NCI-H2107 (cell line): ENCODE measurements at places on chromosomes 7 and 10.

- peak; percentile 43 for DNase-seq
Observed at GRCh38 chr7:39540320-39540719, 25.9 kb upstream of the YAE1 start.

DNA sequence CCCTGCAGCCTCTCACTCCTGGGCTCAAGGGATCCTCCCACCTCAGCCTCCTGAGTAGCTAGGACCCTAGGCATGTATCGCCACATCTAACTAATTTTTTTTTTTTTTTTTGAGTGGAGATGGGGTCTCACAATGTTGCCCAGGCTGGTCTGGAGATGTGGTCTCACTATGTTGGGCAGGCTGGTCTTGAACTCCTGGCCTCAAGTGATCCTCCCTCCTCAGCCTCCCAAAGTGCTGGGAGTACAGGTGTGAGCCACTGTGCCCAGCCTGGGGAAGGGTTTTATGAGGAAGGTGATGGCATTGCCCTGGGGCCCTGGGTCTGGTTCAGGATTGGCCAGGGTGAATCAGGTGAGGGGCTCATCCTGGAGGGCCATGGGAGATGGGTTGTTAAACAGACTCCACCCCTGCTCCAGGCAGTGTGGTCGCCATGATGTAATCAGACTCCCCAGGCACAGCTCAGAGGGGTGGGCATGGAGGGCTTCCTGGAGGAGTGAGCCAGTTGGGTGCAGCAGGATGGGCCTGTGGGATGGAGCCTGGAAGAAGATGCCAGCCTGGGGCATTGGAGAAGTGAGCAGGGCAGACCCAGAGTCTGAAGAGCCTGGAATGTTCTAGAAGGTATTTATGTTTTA is 82.7 kb downstream of the MYL10 start:
- DNase-seq: no peak

DNA sequence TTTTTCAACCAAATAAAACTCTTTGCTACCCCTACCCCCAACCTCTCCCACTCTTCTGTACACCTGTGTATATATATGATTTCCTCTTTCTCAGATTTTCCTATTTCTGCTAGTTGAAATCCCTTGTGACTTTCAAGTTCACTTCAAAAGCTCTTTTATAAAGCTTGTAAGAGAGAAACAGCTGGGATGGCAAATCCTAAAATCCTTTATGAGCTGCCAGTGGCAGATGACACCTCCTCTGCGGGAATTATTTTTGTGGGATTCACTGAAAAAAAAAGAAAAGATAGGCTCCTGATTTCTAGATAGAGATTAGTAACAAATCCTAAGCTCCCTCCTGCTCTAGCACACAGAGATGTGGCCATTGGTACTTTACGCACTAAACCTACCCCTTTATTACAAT is 92.9 kb downstream of the AHR start:
- no peak for DNase-seq

GRCh38 chr10:86592413-86592812 is 61.9 kb upstream of the OPN4 start:
- DNase-seq: no peak

DNA sequence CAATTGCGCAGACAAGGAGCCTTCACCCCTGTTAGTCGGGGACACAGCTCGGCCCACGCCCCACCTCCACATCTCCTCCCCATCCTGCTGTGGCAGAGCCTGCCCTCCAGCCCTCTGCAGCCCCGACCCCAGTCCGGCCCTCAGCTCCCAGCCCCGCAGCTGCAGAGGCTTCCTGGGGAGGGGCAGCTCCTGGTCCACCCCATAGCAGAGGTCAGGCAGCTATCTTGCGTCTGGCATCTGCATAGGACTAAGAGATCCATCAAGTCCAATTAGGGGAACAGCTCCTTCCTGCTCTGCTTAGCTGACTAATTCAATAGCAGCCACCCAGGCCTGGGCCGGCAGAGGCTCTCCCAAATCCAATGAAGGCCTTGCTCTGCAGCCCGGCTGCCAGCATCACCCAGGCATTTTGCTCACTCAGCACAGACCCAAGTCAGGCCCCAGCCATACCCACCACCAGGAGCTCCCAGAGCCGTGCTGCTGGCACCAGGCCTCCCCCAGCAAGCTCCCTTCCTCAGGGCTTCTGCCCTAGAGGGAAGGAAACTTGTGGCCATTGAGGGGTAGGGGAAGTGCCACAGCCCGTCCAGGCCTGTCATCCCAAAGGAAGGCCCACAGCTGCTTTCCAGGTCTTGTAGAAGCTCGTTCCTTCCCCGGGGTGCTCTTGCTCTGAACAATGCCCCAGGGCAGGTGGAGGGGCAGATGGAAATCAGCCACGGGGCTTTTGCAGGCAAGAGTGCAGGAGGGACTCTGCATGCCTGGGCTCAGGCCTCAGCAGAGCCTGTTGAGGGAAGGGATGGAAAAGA is 106.2 kb upstream of the RET start:
- DNase-seq: no peak

DNA sequence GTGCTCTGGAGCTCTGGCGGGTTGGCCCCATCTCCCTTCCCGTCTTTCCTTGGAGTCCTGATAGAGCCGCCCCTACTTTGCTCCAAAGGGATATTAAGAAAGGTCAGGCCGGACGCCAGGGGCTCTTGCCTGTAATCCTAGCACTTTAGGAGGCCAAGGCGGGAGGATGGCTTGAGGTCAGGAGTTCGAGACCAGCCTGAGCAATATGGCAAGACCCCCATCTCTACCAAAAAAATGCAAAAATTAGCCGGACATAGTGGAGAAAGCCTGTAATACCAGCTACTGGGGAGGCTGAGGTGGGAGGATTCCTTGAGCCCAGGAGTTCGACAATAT is 313 bp upstream of the MLXIPL start:
- no peak for DNase-seq

DNA sequence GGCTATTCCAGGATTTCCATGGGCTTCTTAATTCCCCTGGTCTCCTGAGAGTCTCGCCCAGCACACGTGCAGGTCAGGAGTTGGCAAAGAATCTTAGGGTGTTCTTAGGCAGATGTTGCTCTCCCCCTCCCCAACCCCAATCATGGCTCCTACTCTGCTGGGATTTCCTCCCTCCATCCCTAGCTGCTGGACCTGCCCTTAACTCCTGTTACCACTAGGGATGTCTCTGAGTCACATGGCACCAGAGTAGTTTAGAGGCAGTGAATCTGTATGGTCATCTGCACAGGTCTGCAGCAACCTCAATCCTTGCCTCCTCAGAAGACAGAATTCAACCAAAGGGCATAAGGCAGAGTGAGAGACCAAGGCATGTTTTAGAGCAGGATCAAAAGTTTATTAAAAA is 51.8 kb upstream of the CHST3 start:
- no peak for DNase-seq

DNA sequence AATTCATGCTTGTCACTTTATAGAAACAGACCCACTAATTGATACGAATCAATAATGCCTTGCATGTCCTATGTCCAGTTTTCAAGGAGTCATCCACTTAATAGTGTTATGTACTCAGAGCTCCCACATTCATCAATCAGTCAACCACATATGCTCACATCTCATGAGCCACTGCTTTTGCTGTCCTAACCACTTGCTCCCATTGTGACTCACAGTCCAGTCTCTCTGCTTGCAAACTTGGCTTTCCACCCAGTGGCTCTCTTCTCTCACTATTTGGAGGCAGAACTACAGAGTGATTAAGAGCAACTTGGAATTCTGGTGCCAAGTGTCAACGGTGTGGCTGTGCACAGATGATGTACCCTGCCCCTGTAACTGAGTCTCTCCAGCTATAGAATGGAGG is 166.0 kb downstream of the SNX13 start:
- DNase-seq: no peak

DNA sequence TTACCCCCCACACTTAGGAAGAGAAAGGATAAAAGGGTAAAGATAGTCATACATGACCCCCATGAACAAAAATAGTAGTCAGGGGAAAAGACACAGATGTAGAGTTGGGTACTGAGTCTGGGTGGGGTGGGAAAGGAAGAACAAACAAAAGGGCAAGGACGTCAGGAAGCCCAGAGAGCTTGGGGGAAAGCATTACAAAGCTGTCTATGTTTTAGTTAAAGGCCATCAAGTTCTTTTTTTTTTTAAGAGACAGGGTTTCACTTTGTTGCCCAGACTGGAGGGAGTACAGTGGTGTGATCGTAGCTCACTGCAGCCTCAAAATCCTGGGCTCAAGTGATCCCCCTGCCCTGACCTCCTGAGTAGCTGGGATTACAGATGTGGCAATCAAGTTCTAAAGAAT is 98.4 kb upstream of the PDLIM1 start:
- DNase-seq: no peak

- DNase-seq: no peak
Observed at GRCh38 chr10:17249820-17250219, 21.8 kb downstream of the VIM start.

GRCh38 chr10:123139521-123140163 is 3.9 kb downstream of the HMX3 start:
- DNase-seq: no peak

DNA sequence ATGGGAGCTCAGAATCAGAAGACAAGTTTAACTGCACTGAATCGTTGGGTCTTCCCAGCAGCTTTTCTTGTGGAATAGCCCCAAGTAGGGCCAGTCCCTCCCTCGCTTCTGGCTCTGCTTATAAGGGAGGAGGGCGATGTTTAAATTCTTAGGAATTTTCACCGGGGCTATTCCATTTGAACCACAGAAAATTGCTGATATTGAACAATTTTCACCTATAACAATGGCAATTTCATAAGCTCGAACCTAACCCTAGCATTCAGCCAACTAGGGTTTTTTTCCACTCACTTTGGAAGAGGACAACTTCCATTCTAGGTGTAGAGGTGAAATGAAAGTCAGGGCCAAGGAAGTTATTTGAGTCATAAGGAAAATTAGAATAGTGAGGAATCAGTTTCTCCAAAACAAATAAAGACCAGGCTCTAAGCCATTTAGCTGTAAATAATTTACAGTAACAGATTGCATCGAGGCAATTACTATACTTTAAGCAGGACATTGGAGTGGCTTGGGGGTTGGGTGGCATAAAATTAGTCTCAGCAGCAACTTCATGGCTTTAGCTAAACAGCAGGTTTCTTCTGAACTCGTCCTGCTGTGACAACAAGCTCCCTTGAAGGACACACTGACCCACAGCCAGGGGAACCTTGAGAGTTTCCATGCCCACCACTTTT is 1.5 kb upstream of the ATP6V0A4 start:
- DNase-seq: no peak

DNA sequence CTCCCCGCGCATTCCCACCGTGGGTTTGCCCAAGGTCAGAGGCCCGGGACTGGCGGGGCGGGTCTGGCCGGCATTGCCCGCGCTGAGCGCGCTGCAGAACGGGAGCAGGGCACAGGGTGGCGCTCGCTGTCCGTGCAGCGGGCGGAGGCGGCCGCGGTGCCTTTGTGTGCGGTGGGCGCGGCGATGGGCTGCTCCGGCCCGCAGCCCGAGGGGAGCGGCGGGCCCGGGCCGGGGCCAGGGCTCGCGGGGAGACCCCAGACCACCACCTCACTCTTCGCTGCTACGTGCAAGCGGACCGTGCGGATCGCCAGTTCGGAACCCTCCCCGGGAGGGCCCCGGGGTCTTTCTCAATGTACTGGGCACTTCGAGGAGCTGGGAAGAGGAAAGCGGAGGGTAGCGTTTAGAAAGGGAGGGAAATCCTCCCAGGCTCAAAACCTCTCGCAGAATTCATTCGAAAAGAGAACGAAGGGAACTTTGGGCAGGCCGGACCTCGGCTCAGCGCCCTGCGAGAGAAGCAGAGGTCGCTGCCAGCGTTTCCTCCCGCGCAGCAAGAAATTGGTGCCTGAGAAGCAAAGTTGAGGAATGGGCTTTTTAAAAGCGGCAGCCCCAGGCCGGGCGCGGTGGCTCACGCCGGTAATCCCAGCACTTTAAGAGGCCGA is 8.5 kb downstream of the SP8 start:
- DNase-seq: no peak

GRCh38 chr10:98262571-98262970 is 5.4 kb downstream of the LOXL4 start:
- no peak for DNase-seq

- no peak for DNase-seq
Observed at GRCh38 chr10:87976101-87976743, 112.8 kb downstream of the PTEN start.

- no peak for DNase-seq
Observed at GRCh38 chr10:75602341-75602740, 170.9 kb downstream of the LRMDA start.

DNA sequence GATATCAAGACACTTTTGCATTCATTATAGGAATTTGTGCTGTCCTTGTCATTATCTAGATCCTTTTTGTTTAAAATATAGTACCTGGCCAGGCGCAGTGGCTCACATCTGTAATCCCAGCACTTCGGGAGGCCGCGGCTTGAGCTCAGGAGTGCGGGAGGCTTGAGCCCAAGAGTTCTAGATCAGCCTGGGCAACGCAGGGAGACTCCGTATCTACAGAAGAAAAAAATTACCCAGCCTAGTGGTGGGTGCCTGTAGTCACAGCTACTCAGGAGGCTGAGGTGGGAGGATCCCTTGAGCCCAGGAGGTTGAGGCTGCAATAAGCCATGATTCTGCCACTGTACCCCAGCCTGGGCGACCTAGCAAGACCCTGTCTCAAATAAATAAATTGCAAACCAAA is 621 bp upstream of the MORN4 start:
- no peak for DNase-seq

DNA sequence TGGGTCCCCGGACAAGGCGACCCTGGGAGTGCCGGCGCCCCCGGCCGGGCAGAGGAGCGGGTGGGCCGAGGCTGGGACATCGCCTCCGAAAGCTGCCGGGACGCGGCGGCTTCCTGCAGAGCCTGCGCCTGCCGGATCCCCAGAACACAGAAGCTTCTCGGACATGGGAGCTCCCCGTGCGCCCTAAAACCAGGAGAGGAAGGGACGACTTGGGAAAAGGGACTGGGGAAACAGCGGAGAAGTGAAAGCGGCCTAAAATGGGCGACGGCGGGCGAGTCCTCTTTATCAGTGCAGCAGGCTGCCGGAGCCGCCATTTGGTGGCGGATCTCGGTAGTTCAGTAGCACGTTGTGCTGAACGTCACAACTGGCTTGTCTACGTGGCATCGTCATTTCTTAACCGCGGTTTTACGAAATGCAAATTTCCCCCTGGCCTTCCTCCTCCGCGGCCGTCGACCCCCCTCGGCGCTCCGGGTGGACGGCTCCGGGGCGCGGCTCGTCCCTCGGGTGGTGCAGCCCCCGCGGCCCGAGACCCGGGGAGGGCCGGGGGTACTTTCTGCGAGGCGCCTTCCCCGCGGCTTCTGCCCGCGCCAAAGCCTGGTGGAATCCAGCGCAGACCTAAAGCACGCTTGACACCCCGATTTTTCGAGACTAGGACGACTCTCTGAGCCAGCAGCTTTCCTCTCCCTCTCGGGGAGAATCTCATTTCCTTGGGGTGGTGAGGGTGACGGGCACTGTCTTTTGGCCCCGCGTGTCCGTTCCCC is 9.9 kb upstream of the SPAG6 start:
- DNase-seq: no peak

- no peak for DNase-seq
Observed at GRCh38 chr10:77532068-77532467, 105.5 kb downstream of the KCNMA1 start.
